ENCODE measurements at places on chromosomes 5 and 9. TPM values are rescaled to one million over a fixed set of nuclear protein-coding genes. Genes with fewer than 3 reads are reported as not detected.

Gene SYK
- 0.13 TPM for total RNA-seq

Gene FSD1L
- 8.3 TPM for total RNA-seq

Gene BARHL1
- not detected for total RNA-seq

Gene TAF11L3
- total RNA-seq, result not detected

Gene ECM2
- not detected for total RNA-seq

Gene CA9
- 1.3 TPM for total RNA-seq

Gene HAND1
- total RNA-seq, result not detected

Gene TMEM174
- not detected for total RNA-seq

Gene TESK1
- 47.1 TPM for total RNA-seq

Gene GLDC
- 0.58 TPM for total RNA-seq

Gene KCNN2
- total RNA-seq, result not detected

Gene SLC23A1
- 1.2 TPM for total RNA-seq

Gene PAEP
- not detected for total RNA-seq

Gene GARNL3
- 1.3 TPM for total RNA-seq

Gene DMXL1
- 32.3 TPM for total RNA-seq

Gene FYB1
- 198 TPM for total RNA-seq

Gene GRM6
- not detected for total RNA-seq

Gene ADAMTS6
- total RNA-seq, result 1.8 TPM

Gene G3BP1
- total RNA-seq, result 193 TPM

Gene DEPDC1B
- total RNA-seq, result 49.1 TPM

Gene GABRA1
- not detected for total RNA-seq

Gene PLAC8L1
- not detected for total RNA-seq

Gene EIF4E1B
- not detected for total RNA-seq

DNA sequence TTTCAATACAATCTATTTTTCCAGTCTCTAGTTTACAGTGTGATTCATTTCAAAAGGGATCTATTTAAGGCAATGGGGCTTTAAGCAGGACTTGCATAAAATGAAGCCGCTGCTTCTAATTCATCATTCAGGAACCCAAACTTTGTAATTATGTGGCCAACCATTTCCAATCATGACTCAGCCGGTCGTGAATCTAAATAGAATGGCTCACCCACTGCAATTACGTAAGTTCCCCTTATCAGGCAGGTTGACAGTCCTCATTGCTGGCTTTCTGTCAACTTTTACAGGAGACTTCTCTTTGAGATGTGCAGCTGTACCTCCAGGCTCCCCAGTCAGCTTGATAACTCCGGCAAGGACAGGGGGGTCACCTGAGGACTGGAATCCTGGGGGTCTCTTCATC is 152.8 kb upstream of the DAP start:
- no peaks in the 10 kb centered on the region for H3K4me1 ChIP-seq
- no peak for DNase-seq
- no peaks in the 10 kb centered on the region for H3K36me3 ChIP-seq

- H3K4me3 ChIP-seq, result no peak overlapping the region
- H3K27me3 ChIP-seq, result peaks cover 4% of the 10 kb centered on the region
- no peak overlapping the region for H3K27ac ChIP-seq
- no peak for DNase-seq
- H3K36me3 ChIP-seq, result no peaks in the 10 kb centered on the region
- peaks cover 5% of the 10 kb centered on the region for H3K4me1 ChIP-seq
Measured at GRCh38 chr5:56456002-56456401, 222.9 kb upstream of the ANKRD55 start.

DNA sequence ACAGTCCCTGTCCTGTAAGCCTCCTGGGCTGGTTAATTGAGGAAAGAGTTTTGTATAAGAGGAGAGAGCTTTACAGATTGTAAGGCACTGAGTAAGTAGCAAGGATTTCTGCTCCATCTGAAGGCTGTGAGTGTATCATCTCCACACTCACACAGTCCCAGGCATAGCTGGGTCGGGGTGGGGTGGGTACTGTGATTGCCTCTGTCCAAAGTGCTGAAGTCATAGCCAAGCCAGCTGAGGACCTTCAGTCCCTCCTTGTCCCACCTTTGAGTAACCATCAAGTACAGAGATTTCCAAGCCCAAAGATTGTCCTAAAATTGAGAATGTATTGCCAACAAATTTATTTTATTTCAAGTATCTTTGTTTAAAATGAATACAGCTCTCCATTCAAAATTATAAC is 5.5 kb upstream of the DNAJB5 start:
- H3K4me1 ChIP-seq, result peaks cover 70% of the 10 kb centered on the region
- no peak overlapping the region for H3K27ac ChIP-seq
- no peaks in the 10 kb centered on the region for H3K36me3 ChIP-seq

GRCh38 chr9:75108571-75108970 is 20.3 kb downstream of the OSTF1 start:
- no peak overlapping the region for H3K27ac ChIP-seq
- H3K36me3 ChIP-seq, result peaks cover 39% of the 10 kb centered on the region
- no peak for DNase-seq
- H3K27me3 ChIP-seq, result no peaks in the 10 kb centered on the region
- peaks cover 43% of the 10 kb centered on the region for H3K4me1 ChIP-seq

GRCh38 chr9:90960941-90961340 is 159.3 kb downstream of the SYK start:
- peaks cover 10% of the 10 kb centered on the region for H3K4me1 ChIP-seq
- no peak for DNase-seq
- H3K4me3 ChIP-seq, result no peak overlapping the region
- H3K36me3 ChIP-seq, result no peaks in the 10 kb centered on the region

- peak overlapping the region; percentile 0 for H3K27ac ChIP-seq
- DNase-seq, result no peak
- peaks cover 16% of the 10 kb centered on the region for H3K4me1 ChIP-seq
- H3K27me3 ChIP-seq, result no peaks in the 10 kb centered on the region
Measured at GRCh38 chr5:40361378-40361777, 318.3 kb upstream of the PTGER4 start.

- no peak overlapping the region for H3K4me3 ChIP-seq
- H3K36me3 ChIP-seq, result no peaks in the 10 kb centered on the region
- H3K4me1 ChIP-seq, result peaks cover 5% of the 10 kb centered on the region
- H3K27me3 ChIP-seq, result peaks cover 12% of the 10 kb centered on the region
- peak; percentile 62 for DNase-seq
Measured at GRCh38 chr9:109401169-109401989, 80.5 kb upstream of the EPB41L4B start.

- no peaks in the 10 kb centered on the region for H3K36me3 ChIP-seq
- peak; percentile 38 for DNase-seq
- peak overlapping the region; percentile 18 for H3K4me3 ChIP-seq
- H3K4me1 ChIP-seq, result peaks cover 18% of the 10 kb centered on the region
- peak overlapping the region; percentile 55 for H3K27ac ChIP-seq
Measured at GRCh38 chr9:88835038-88835466, 156.2 kb upstream of the S1PR3 start.

DNA sequence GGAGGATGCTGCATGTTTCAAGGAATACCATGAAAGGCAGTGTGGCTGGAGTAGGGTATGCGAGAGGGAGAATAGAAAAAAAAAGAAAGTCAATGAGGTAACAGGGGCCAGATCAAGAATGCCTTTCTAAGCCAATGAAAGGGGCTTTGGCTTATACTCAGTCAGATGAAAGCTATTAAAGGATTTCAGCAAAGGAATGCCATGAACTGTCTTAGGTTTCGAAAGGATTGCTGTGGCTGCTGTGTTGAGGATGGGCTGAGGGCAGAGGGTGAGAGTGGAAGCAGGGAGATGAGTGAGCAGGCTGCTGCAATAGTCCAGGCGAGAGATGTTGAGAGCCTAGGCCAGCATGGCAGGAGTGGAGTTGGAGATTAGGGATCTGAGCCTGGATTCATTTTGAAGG is 135.4 kb upstream of the CKMT2 start:
- no peaks in the 10 kb centered on the region for H3K27me3 ChIP-seq
- peaks cover 2% of the 10 kb centered on the region for H3K4me1 ChIP-seq
- H3K36me3 ChIP-seq, result peaks cover 10% of the 10 kb centered on the region

DNA sequence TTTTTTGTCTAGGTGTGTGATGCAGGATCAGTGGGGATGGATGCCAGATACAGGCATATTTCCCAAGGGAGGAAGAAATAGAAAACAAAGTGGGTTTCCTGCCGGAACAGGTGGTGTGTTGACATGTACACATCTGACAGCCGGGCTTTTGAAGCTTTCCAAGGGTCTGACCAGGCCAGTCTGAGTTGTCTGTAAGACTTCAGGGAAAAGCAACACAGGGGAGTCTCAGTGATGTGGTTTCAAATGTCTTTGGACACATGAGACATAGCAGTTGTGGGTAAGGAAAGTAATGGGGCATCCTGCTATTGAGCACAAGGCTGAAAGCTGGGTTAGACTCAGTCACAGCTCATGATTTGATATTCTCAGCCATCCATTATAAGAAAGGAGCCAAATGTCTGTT is 274.9 kb downstream of the PIK3R1 start:
- no peak for DNase-seq
- no peaks in the 10 kb centered on the region for H3K4me1 ChIP-seq
- H3K4me3 ChIP-seq, result no peak overlapping the region
- H3K36me3 ChIP-seq, result no peaks in the 10 kb centered on the region

- no peak for DNase-seq
- no peak overlapping the region for H3K4me3 ChIP-seq
- H3K27ac ChIP-seq, result no peak overlapping the region
- H3K4me1 ChIP-seq, result no peaks in the 10 kb centered on the region
- no peaks in the 10 kb centered on the region for H3K36me3 ChIP-seq
Measured at GRCh38 chr9:109771796-109772531, 8.0 kb upstream of the PALM2AKAP2 start.

GRCh38 chr5:9519537-9519936 is 26.3 kb downstream of the SEMA5A start:
- H3K27me3 ChIP-seq, result no peaks in the 10 kb centered on the region
- H3K4me3 ChIP-seq, result no peak overlapping the region
- no peak overlapping the region for H3K27ac ChIP-seq
- DNase-seq, result no peak
- H3K4me1 ChIP-seq, result no peaks in the 10 kb centered on the region

GRCh38 chr9:132503116-132503515 is 79.3 kb upstream of the BARHL1 start:
- H3K4me3 ChIP-seq, result no peak overlapping the region
- peaks cover 20% of the 10 kb centered on the region for H3K4me1 ChIP-seq
- H3K27ac ChIP-seq, result no peak overlapping the region
- H3K36me3 ChIP-seq, result no peaks in the 10 kb centered on the region
- no peak for DNase-seq

DNA sequence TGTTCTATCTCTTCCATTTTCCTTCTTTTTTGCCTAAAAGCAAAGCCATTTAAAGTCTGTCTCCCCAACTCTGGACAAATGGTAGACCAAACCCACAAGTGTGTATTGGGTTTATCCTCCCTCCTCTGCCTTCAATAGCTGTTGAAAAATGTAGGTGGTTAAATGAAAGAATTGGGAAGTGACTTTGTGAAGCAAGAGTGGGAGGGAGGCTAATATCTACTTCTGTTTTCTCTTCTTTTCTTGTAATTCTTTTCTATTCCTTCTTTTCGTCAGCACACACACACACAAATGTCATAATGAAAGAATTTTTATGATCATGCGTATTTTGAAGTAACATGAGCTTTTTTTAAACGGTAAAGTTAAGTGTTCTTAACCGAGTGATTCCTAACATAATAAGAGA is 3.8 kb downstream of the CCDC152 start:
- peaks cover 1% of the 10 kb centered on the region for H3K36me3 ChIP-seq
- no peak overlapping the region for H3K27ac ChIP-seq
- H3K4me1 ChIP-seq, result peaks cover 3% of the 10 kb centered on the region
- no peak overlapping the region for H3K4me3 ChIP-seq

DNA sequence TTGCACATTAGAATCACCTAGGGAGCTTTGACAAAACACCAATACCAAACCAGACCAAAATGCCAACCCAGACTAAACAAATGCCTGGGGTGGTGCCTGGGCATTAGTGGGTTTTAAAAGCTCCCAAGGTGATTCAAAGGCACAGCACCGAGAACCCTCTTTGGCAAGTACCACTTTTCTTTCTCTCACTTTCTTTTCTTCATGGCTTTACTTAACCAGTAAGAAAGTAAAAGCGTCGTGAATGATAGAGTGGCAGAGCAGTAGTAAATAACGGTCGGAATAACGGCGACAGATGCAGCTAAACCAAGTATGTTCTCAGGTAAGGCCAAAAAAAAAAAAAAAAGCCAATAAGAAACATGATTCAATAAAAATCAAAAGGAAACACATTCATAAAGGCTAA is 49.5 kb downstream of the ZNF608 start:
- no peak overlapping the region for H3K27ac ChIP-seq
- peaks cover 4% of the 10 kb centered on the region for H3K27me3 ChIP-seq
- H3K4me3 ChIP-seq, result no peak overlapping the region
- DNase-seq, result no peak

GRCh38 chr9:87505869-87506678 is 8.4 kb downstream of the DAPK1 start:
- no peak for DNase-seq
- no peak overlapping the region for H3K4me3 ChIP-seq
- H3K27me3 ChIP-seq, result peaks cover 7% of the 10 kb centered on the region
- no peak overlapping the region for H3K27ac ChIP-seq

- no peak overlapping the region for H3K4me3 ChIP-seq
- no peaks in the 10 kb centered on the region for H3K4me1 ChIP-seq
- H3K27me3 ChIP-seq, result no peaks in the 10 kb centered on the region
Measured at GRCh38 chr5:136819526-136820302, 454.4 kb upstream of the TRPC7 start.

- no peaks in the 10 kb centered on the region for H3K36me3 ChIP-seq
- no peak for DNase-seq
- no peaks in the 10 kb centered on the region for H3K27me3 ChIP-seq
- peaks cover 3% of the 10 kb centered on the region for H3K4me1 ChIP-seq
- no peak overlapping the region for H3K4me3 ChIP-seq
Measured at GRCh38 chr9:93261281-93261680, 77.3 kb downstream of the WNK2 start.

DNA sequence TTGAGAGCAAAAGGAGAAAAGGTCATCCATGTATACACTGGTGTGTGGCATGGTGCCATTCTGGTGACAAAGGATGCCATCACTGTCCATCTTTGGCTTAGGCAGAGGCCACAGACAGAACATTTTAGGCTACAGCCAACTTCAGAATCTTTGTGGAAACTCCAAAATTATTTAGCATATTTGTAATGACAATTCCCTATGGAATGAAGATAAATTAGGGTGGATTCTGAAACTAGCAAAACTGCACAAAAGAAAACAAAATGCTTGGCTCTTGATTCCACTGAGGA is 92.5 kb downstream of the FBXW11 start:
- H3K27ac ChIP-seq, result no peak overlapping the region
- H3K4me1 ChIP-seq, result peaks cover 23% of the 10 kb centered on the region
- H3K27me3 ChIP-seq, result no peaks in the 10 kb centered on the region
- H3K4me3 ChIP-seq, result no peak overlapping the region

GRCh38 chr5:1943481-1943880 is 60.8 kb upstream of the IRX4 start:
- H3K27ac ChIP-seq, result no peak overlapping the region
- no peaks in the 10 kb centered on the region for H3K36me3 ChIP-seq
- DNase-seq, result no peak
- no peaks in the 10 kb centered on the region for H3K4me1 ChIP-seq
- H3K27me3 ChIP-seq, result no peaks in the 10 kb centered on the region

- H3K36me3 ChIP-seq, result no peaks in the 10 kb centered on the region
- no peak overlapping the region for H3K27ac ChIP-seq
- H3K4me3 ChIP-seq, result no peak overlapping the region
- no peaks in the 10 kb centered on the region for H3K4me1 ChIP-seq
- DNase-seq, result no peak
- peaks cover 37% of the 10 kb centered on the region for H3K27me3 ChIP-seq
Measured at GRCh38 chr5:175773534-175774070, 97.8 kb upstream of the CPLX2 start.

- H3K27ac ChIP-seq, result no peak overlapping the region
- H3K36me3 ChIP-seq, result peaks cover 19% of the 10 kb centered on the region
- H3K27me3 ChIP-seq, result no peaks in the 10 kb centered on the region
- H3K4me1 ChIP-seq, result peaks cover 4% of the 10 kb centered on the region
- peak; percentile 39 for DNase-seq
Measured at GRCh38 chr9:132651259-132651658, 18.5 kb downstream of the DDX31 start.

All from activated CD8-positive, alpha-beta T cell treated with anti-CD3 and anti-CD28 coated beads, Interleukin-2, amount 10 ng/mL, durations not matched to agents 7 days and 5 days (primary cell).